Left forelimb (tissue), 1 donor: ENCODE measurements at places on chromosomes 4 and X.

DNA sequence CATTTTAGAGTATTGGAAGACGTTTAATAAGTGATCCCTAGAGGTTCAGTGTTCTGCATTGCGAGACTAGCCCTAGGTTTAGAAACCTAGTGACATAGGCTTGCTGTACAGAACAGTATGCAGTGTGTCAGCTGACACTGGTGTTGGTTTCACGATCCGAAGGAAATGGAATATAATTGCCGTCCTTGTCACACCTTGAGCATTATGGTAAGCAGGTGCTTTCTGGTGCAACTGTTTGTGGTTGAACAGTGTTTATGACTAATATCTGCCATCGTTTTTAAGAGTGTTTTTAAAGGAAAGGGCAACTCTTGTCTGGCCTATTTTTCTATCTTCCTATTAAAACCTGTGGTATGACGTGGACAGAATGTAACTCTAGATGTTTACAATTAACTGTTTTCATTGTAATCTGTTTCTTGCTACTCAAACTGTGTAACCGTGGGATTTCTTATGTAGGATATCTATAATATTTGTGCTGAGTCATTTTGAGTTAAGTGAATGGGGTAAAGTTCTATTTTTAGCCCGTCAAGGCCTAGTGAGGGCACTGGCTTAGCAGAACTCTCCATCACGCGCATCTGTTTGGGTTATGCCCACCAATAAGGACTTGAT lies 53.8 kb upstream of the TBC1D14 start:
- no peak for DNase-seq

DNA sequence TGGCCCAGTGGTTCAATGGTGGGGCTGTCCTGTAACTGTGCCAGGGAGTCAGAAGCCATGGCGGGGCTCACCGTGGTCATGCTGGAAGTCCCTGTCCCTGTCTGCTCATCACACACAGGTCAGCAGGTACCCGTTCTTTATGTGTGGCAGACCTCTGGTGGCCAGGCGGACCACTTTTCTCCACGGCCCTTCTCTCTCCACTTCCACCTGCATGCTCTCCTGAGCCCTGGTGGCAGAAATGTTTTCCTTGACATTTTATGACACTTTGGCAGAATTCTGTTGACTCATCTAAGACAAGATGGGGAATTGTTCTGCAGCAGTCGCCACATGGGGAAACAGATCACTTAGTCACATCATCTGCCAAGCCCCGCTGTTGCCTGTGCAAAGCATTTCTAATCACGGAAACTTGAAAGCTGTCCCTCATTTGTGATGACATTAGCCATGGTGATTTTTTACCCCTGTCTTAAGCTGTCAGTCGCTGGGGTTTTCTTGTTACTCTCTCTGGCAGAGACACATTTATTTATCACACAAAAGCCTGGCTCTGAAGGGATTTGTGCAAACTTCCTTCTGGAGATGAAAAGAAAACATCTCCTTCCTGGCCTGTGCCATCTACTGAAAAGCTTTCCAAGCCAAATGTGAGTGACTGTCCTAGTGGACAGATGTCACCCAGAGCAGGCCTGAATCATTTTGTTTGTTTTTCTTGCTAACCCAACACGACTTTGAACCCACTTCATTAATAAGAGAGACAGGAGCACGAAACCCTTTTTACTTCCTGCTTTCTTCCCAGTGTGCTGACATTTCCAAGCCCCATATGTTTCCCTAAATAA lies 38.8 kb upstream of the STIM2 start:
- DNase-seq = no peak

DNA sequence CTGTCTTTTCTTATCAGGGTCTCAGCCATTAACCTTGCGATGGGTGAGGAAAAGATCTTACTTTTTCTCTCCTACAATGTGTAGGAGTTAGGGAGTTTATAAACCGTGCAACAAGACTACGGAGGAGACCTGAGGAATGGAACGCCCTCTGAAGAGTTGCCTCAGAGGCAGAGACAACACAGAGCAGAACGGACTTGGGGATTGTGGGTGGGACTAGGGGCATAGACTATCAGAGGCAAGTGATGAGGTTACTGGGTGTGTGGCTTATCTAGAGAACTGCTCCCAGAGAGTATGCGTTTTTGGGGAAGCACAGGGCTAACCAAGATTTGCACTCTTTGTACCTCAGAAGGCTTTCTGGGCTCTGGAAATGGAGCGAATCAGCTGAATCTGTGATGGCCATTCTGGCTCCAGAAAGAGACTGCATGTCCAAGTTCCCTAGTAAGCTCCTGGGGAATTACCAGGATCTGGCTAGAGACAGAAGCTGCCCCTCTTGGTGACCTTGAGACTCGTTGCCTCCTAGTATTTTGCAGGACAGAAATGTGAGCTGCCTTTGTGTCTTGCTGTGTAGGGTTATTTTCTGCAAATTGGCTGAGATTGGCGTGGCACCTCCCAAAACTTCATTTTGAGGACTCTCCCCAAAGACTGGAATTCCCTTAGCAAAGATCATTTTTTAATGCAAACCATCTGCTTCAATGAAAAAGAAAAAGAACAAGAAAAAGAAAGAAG lies 118.9 kb downstream of the ARSF start:
- DNase-seq = no peak

GRCh38 chr4:48746608-48747362 lies 33.3 kb downstream of the FRYL start:
- no peak for DNase-seq

DNA sequence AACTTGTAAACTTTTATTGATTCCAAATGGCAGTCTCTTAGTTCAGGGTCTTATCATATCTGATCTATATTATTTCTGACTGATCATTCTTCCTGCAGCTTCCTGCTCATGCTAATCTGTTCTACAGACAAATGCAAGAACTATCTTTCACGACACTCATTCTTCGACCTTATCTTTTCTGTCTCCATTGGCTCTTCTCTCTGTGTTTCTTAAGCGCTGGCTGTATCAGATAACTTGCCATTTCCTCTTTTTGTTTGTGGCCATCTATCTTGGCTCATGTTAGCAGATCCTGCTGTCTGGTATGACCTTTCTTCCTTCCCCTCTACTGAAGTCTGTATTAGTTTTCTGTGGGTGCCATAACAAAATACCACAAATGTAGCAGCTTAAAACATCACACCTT lies 230.5 kb upstream of the PUDP start:
- DNase-seq = no peak

DNA sequence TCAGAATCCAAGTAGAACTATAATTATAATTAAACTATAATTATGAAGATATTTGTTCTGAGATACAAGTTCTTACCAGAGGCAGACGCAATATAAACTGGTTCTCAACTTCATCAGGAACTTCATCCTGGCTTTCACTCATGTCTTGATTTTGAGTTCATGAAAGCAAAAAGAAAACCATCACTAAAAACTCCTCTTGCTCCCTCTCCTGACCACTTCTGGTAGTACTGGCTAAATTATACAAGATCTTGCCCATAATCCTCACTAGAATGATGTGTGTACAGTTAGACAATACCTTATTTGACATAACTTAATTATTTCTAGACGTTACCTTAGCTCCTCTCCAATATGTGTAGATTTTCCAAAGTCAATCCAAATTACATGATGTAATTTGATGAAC lies 3.7 kb downstream of the TAF7L start:
- no peak for DNase-seq

- no peak for DNase-seq
Measured at GRCh38 chr4:75699299-75699698, 25.1 kb upstream of the USO1 start.

DNA sequence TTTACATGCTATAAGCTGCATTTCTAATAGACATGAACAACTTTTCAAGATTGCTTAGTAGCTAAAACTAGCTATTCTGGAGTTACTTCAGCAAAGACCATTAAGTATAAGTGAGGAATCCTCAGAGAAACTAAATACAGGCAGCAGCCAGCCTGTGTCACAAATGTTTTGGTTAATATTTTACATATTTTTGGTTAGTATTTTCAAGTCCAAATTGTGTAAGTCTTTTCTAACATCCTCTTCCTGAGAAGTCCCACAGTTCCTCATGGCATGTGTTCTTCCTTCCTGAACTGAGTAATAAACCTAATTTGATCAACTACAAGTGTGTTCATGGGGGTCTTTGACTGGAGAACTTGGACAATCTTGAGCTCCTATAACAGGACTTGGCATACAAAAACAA lies 42.4 kb upstream of the MCF2 start:
- no peak for DNase-seq

GRCh38 chr4:69718396-69719271 lies 41.8 kb downstream of the SULT1B1 start:
- DNase-seq = no peak

DNA sequence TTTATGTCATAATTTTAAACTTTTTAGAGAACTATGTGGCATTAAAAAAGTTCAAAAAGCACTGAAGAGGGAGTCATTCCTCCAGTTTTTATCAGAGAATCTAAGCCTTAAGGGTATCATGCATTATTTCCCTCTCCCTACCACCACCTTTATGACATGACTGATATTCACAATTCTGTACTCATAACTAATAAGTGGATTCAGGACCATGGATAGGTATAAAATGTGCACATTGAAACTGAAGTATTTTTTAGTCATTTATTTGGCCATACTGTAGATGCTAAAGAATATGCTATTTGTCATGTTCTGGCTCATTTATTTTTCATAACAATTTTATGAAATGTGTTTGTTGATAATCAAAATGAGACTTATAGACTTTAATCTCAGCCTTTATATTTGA lies 897.5 kb upstream of the AGA start:
- DNase-seq = no peak
